ENCODE measurements at places on chromosomes 4 and X.

DNA sequence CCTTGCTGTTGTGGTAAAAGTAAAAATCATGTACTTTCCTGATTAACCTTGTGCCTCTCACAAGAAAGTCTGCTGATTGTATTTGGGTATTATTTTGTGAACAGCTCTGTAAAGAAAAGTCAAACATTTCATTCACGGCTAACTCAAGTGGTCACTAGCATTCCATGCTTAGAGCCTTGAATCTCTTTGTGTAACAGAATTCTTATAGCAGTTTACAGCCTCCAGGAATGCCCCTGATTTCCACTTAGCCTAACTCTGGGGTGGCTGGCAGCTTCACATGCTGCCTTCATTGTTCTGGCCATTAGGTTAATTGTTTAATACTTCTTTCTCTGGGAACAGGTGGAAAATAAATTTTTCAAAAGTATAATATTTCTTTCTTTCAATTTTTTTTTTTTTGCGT, 226.7 kb downstream of the RBMX2 start:
- DNase-seq, result no peak

- no peak for DNase-seq
These were observed 20.4 kb downstream of the TMEM271 start for GRCh38 chr4:555566-556275.

- DNase-seq, result no peak
These were observed 131.6 kb downstream of the BCOR start for GRCh38 chrX:39966176-39966575.

DNA sequence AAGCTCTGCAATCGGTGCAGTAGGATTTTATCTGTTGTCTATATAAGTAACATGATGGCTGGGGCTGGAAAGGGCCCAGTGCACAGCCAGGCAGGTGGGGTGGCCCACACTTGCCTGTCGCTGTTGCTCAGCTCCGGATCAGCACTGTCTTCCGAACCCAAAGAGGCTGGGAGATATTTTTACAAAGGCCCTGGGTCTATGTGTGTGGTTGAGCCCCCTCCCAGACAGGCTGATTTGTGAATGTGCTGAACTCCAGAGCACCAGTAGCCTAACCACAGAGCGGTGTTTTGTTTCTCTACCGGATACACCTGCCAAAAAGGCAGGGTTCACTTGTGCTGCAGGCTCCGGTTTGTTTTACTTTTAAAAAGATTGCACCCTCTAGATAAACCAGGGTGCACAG, 33.5 kb upstream of the CHRNA9 start:
- no peak for DNase-seq

GRCh38 chrX:33333271-33333670, 121.9 kb upstream of the DMD start:
- DNase-seq, result no peak

GRCh38 chr4:7658341-7659204, 223.8 kb upstream of the PSAPL1 start:
- no peak for DNase-seq

DNA sequence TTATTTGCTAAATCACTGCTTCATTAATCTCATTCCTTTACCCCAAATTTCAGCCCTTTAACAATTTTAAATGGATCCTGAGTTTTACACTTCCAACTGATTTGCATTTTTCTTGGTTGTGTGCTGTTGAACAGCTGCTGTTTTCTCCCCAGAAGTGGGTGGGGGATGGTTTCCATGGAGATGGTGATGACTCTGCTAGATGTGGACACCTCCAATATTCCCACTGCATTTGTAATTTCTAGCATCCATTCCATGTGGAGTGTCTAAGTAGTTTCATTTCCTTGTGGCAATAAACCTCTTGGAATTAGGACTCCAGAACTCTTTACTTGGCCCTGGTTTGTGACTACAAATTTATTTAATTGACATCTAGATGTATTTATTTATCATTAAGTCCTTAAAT, 330.4 kb downstream of the GBA3 start:
- DNase-seq, result no peak

All from activated naive CD8-positive, alpha-beta T cell treated with anti-CD3 and anti-CD28 coated beads, Interleukin-2, amount 50 U/mL, for 16 hours (primary cell).